Effector CD4-positive, alpha-beta T cell (primary cell): ENCODE measurements at places on chromosomes 11 and 22.

GRCh38 chr22:35643991-35644390 lies 4.3 kb upstream of the APOL6 start:
- no peak for DNase-seq

GRCh38 chr11:101584129-101584515 lies 315 bp upstream of the TRPC6 start:
- DNase-seq, result no peak

GRCh38 chr22:49668402-49668801 lies 159.3 kb downstream of the BRD1 start:
- no peak for DNase-seq

GRCh38 chr11:30346068-30346688 lies 23.3 kb downstream of the ARL14EP start:
- DNase-seq, result no peak

- DNase-seq, result no peak
Measured at GRCh38 chr11:35618497-35619115, 346 bp downstream of the FJX1 start.

- no peak for DNase-seq
Measured at GRCh38 chr11:11247086-11247485, 106.0 kb downstream of the CSNK2A3 start.

DNA sequence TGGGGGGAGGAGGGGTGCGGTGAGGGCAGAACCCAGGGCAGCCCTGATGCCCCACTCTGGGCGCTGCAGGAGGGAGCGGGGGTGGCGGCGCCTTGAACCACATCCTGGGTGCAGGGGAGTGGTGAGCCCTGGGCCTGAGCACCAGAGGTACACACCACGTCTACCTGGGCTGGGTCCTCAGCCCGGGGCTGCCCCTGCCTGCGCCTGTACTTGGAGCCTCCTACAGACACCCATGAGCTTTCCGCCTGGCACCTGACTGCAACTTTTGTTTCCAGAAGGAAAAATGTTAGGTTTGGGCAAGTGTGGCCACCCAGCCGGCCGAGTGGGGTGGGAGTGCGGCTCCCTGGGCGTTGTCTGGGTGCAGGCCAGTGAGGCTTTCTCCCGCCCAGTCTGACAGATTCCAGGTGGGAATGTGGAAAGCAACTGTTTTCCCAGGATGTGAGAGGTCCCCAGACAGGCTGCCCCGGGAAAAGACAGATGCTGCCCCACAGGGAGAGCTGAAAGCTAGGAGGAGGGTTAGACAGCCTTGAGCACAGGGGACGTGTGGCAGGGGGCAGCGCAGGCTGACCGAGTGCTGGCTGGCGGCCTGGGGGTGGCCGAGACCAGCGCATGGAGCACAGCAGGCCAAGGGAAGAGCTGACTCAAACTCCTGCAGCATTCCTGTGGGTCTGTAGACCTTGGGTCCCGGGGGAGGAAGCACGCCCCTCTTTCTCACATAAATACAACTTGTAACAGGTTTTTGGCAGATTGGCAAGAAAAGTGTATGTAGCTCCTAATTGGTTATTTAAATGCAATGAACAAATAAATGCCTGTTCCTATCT lies 44.1 kb downstream of the GNB1L start:
- DNase-seq, result no peak

DNA sequence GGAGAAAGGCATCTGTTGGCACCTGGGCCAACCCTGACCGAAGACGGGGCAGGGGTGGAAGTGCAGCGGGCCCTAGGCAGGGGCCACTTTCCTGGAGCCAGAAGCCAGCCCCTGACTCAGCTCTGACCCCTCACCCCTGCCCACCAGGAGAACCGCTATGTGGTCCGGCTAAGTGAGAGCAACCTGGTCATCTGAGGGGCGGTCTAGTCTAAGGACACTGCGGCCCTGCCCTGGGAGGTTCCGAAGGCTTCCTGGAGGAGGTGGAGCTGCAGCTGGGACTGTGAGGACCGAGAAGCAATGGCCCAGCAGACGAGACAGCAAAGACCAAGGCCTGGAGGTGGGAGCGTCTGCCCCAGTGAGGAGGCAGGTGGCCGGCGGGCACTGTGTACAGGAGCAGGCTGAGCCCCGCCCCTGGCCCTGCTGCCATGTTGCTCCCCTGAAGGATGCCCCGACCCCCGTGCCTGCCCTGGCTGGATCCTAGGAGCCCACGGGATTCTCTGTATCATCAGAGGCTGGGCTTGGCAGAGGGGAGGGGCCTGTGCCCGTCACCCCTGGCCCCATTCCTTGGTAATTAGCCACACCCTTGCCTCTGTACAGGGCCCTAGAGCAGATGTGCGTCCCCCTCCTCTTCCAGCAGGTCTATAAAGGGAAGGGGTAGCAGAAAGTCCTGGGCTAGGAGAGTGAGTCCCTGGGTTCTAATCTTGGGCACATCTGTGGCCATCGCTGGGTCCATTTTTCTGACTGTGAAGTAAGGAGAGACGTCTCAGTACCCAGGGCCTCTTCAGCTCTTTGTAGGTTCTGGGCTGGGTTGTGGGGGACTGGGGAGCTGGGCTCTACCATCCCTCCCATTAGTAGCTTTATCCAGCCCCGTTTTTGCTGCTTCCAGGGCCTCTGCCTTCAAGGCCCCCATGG lies 19.4 kb downstream of the RELT start:
- DNase-seq, result no peak

- DNase-seq, result no peak
Measured at GRCh38 chr11:119891055-119891768, 162.2 kb upstream of the NECTIN1 start.

DNA sequence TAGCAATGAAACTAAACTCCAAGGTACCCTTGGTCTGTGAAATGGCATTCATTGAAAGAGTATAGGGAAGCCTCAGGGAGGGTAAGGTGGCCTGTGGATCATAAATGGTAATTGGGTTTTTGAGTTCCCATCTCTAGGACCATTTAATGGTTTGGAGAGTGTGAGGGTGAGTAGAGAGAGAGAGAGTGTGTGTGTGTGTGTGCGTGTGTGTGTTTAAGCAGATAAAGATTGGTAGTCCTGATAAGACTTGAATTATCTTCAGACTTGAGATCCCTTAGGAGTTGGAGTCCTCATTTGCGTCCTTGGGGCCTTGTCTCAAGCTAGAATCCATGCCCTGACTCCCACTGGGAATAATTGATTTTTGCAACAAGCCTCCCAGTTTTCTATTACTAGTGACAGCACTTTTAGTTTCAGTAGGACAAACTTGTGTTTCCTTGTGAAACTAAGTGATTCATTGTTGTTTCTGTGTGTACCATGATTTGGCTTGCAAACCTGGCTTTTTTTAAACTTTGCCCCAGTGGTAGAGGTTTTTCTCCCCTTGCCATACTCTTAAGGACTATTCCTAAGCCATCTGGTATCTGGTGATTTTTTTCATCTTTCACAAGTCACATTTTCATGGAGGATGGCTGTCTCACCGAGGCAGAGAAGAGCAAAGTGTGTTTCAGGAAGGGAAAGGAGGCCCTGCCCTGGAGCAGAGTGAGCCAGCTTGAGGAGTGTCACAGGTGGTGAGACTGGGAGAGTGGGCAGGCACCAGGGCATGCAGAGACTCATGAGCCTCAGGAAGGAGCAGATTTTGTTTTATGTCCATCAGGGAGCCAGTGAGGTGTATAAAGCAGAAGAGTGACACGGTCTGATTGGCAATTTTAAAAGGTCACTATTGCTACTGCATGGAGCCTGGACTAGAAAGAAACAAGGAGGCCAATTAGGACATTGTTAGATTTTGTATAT lies 26.7 kb downstream of the ALKBH3 start:
- DNase-seq, result no peak

GRCh38 chr11:128841461-128842072 lies 25.5 kb downstream of the KCNJ1 start:
- DNase-seq, result no peak

- DNase-seq, result no peak
Measured at GRCh38 chr11:6876325-6876724, at the start of gene OR10A4. OR10A4 (plus strand) TSS chr11:6876625; CDS start chr11:6876648, 23 bp downstream.

DNA sequence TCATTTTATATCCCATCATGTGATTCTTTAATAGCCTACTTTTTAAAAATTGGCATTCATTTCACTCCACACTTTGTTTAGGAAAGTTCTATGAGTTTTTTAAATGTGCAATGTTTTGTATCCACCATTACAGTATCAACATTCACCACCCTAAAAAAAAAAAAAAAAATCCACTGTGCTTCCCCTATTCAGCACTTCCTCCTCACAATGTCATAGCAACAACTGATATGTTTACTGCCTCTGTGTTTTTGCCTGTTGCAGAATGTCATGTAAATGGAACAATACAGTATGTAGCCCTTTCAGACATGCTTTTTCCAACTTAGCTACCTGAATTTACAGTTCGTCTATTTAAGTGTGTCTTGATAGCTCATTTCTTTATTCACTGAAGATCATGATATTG lies 754.2 kb downstream of the FAM181B start:
- DNase-seq, result no peak
